NCI-H510A (cell line): ENCODE measurements at places on chromosomes 5 and 9.

GRCh38 chr5:6262651-6263363, 115.5 kb downstream of the MED10 start:
- no peak for DNase-seq

DNA sequence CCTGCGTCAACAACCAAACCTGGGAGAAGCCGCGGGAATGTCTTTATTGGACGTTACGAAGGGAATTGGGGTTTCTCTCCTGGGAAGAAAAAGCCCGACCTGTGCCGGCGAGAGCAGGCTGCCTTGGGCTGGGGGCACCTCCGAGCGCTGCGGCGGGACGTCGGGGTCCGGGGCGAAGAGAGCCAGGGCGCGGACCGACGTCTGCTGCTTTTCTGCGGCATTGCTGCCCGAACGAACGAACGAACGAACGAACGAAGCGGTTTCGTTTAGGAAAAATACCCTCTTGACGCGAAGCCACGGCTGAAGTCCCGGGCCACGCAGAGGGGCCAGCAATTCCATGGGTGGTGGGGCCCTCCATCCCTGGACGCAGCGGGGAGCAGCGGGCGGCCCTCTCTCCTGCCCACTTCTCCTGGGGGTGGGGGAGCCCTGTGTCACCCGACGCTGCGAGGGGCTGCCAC, 4.8 kb upstream of the PITX1 start:
- DNase-seq = no peak

GRCh38 chr9:91694081-91694870, 255.8 kb downstream of the ROR2 start:
- DNase-seq = no peak

GRCh38 chr9:21779397-21779796, 23.0 kb upstream of the MTAP start:
- no peak for DNase-seq

DNA sequence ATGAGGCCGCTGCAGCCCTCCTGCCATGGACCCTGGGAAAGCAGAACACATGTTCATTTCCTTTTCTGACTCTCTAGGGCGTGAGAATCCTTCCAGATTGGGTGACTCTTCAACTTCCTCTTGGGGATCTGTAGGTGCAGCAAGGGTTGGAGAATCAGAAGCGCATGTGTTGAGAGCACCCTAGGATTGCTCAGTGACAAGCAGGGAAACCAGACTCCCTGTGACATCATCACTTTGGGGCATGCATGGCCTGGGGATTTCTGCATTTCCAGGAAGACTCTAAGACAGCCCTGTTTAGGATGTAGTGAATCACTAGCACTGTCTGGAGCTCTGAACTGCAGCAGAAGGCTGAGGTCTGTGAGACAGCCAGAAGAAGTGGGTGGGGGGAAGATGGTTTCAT, 15.1 kb upstream of the LCP2 start:
- DNase-seq = no peak

DNA sequence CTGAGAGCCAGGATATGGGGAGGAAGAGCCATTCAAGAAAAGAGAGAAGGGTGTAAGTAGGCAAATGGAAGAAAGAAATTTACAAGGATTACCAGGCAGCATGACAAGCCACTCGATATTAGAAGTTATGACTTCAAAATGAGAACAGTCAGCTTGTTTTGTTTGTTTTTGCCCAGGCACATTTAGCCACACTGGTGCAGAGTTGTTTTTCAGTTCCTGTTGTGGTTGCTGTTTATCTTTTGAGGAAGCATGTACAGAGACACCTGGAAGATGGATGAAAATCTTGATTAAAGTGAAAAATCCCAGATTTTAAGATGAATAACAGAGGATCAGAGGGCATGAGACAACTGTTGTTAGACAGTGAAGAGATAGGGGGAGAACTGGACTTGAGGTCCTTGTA, 199.1 kb downstream of the MTRR start:
- DNase-seq = no peak

DNA sequence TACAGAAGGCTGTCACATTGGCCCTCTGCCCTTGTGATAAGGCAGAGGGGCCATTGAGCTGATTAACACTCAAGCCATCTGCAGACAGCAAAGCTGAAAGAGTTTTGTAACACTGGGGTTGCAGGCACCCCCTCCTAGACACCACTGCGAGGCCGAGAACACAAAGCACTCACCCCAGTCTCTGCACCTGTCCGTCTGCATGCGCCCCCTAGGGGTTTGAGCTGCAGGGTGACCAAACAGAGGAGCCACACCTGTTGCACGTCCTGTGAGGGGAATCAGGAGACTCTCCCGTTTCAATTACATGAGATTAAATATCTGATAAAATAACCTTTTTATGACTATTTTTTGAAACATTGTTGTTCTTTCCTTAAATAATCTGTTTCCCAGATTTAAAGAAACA, 1180.4 kb downstream of the CDH9 start:
- no peak for DNase-seq

DNA sequence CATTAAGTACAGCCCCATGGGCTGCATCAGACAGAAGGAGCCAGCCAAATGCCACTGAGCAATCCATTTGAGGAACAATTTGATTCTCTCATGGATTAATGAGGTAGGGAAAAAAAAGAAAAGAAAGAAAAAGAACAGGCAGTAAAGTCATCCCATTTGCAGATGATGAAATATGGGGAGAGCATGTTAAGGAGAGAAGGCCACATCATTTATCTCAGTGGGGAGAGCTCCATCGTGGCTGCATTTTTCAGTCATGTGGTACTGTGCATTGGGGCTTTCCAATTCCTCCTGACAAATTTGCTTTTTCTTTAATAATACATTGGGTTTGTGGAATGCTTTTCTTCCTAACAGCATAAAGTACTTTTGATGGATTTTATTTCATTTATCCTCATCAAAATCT, 375.2 kb upstream of the TLE4 start:
- no peak for DNase-seq

DNA sequence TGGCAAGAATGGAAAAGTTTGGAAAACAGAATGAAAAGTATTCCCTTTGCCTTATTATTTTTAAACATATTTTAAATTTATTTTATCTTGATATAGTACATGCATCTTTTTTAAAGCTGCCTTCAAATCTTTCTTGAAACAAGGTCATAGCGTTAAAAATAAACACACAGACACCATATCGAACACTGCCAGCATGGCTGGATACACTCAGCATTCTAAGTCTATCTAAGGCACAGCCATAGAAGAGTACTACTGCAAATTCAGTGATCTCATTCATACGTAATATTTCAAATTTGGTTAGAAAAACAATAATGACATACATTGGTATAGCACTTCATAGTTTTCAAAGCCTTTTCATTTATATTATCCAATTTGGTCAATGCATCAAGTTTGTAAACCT, 57.5 kb downstream of the EPB41L4B start:
- no peak for DNase-seq

GRCh38 chr5:33160871-33161270, 279.9 kb upstream of the TARS1 start:
- DNase-seq = no peak

DNA sequence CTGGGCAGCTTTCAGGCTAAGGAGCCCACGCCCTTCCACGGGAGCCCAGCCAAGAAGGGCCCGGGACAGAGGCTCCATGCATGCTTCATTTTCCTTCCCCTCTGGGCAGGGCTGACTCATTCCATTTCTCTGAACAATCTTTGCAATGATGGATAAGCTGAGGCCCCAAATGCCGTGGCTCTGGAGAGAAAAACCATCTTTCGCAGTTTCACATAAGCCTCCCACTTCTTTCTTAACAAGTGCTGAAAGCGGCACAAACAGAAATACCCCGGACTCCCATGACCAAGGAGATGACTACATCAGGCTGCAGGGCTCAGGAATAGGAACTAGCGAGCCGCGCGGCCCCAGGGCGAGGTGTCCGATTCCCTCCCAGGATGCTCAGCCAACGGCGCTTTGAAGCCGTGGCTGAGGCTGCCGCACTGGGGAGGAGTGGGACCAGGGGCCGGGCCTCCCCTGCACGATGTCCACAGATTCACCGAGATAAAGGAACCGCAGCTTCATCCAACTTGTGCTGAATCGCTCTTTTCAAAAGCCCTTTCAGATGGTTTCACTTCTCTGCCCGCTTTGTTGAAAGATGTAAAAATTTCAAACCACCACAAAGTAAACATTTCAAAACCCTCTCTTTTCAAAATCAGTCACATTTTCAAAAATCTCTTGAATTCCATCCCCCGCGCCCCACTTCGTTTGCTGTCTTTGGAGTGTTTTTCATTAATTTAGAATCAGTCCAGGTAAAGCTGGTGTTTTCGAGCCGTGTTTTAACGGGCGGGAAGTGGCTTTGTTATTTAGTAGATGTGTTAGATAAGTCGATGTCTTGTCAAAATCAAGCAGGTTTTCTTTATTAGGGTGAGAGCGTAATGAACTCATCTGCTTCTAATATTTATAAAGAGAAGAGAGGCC, 96.5 kb upstream of the LMX1B start:
- no peak for DNase-seq

- DNase-seq = no peak
Observed at GRCh38 chr5:22844636-22845035, 8.5 kb downstream of the CDH12 start.

DNA sequence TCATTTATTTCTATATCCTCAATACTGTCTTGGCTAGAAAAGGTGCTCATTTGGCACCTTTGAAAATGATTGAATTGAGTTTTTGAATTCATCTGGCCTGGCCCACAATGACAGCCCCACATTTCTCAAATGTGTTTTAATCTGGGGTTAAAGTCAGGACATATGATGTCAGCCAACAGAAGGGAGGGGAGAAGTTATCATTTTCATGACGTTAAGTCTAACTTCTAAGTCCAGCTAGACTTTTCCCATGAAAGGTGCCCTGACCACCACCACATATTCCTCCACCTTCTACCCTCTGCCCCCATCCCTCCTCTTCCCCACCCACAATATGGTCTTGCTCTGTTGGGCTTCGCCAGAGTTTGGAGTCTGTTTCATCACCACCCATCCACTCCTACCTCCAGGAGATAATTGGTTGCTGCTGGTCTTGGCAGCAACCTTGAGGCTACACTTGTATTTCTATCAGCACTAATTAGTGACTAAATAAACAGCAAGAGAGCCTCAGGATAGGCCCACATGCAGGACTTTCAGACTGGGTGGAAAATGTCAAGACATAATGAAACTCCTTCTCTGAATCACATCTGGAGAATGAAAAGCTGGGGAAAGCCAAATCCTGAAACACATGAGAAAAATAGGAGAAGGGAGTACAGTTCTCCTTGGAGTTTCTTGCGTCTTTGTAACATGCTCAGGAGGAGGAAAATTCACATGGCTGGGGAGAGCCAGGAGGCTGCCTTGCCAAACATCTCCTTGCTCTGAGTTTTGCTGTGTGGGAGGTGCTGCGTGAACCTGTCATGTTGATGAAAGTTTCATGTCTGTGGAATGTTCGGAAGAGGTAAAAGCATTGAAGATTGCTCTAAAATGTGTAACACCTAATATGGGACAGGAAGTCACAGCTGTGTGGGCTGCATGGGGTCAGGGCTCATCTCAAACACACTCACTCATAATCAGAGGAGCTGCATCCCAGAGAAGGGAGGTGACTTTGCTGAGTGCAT, 544.7 kb upstream of the KLF4 start:
- no peak for DNase-seq

- no peak for DNase-seq
Observed at GRCh38 chr9:96554326-96554725, 65.3 kb downstream of the CDC14B start.

DNA sequence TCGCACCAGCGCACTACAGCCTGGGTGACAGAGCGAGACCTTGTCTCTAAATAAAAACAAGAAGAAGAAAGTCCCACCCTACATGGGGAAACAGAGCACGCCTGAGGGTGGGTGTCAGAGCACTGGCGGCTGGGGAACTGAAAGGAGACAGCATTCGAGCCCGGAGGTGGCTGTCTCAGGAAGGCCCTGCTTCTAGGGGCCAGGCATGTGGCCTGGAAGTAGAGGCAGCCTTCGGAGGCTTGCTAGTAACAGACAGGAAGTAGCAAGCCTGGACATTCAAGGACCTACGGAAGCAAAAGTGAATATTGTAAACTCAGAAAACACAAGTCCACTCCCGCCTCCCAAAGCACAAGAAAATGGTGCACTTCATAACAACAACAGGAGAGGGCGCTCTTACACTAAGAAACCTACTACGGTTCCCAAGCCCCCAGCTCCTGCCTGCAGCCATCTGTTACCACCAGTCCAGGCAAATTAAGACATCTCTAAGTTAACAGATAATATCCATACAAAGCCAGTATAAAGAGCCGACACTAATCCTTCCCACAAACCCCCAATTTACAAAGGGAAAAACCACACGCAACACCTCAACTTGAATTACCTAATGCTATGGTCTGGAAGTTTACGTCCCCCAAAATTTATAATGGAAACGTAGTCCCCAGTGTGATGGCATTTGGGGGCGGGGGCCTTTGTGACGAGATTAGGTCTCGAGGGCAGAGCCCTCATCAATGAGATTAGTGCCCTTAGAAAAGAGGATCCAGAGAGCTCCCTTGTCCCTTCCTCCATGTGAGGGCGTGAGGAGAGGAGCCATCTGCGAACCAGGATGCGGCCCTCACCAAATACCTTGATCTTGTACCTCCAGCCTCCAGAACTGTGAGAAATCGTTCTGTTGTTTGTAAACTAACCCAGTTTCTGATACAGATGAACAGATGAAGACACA, 7.7 kb downstream of the RASGEF1C start:
- no peak for DNase-seq

- DNase-seq = no peak
Observed at GRCh38 chr5:135814316-135814715, 20.1 kb upstream of the SLC25A48 start.

DNA sequence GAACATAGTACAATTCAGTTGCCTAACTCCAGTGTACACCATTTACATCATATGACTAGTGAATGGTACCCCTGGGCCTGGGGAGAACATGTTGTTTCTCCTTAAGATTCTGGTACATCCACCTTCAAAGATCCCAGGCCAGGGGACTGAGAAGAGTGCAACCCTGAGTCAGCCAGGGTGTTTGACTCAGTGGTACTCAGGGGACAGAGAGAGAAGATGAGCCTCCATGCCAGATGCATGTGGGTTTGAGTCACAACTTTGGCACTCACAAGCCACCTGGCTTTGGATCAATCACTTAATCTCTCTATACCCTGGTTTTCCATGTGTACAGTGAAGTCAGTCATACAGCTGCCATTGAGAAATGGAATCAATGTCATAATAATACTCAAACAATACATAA, 53.7 kb downstream of the MAP1B start:
- no peak for DNase-seq

- DNase-seq = no peak
Observed at GRCh38 chr5:34740389-34740806, 84.3 kb downstream of the RAI14 start.

- no peak for DNase-seq
Observed at GRCh38 chr5:80175337-80175736, 80.5 kb downstream of the SERINC5 start.

GRCh38 chr9:137502008-137502911, 43.1 kb upstream of the NSMF start:
- DNase-seq = no peak

GRCh38 chr9:97723819-97724218, 26.7 kb upstream of the XPA start:
- DNase-seq = no peak

- no peak for DNase-seq
Observed at GRCh38 chr9:97548819-97549540, 47.5 kb downstream of the TMOD1 start.
